ENCODE measurements at places on chromosomes 11 and 22. TPM values are rescaled to one million over a fixed set of nuclear protein-coding genes. Genes with fewer than 3 reads are reported as not detected.
A peak's percentile ranks its signal among the peaks of the same experiment; 100 is the strongest.

OOSP3 gene
- not detected for total RNA-seq

TMEM191C gene
- total RNA-seq, result not detected

TBX10 gene
- not detected for total RNA-seq

SEPTIN3 gene
- not detected for total RNA-seq

MAPK8IP2 gene
- 0.16 TPM for total RNA-seq

HIC2 gene
- 3.2 TPM for total RNA-seq

C11orf87 gene
- not detected for total RNA-seq

TPBGL gene
- total RNA-seq, result not detected

SCGB1D2 gene
- total RNA-seq, result 3.4 TPM

SPDYC gene
- not detected for total RNA-seq

CRYBB3 gene
- total RNA-seq, result not detected

HBE1 gene
- not detected for total RNA-seq

SEZ6L gene
- total RNA-seq, result not detected

GRCh38 chr22:40443732-40444131 lies 73.3 kb downstream of the SGSM3 start:
- DNase-seq, result peak; percentile 65

DNA sequence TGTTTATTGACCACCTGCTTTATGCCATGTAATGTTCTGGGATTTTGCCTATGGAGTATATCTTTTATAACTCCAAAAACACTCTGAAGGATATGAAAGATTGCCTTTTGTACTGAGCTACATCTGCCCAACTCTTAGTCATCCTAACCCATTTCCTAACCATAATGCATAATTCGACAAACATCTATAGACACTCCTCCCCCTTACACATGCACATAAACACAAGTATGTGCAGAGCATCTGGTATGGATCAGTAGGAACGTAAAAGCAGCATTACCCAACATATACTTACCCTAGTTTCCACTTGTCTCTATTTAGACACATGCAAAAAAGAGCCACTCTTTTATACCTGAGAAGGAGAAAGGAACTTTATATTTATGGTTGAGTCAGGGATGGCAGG lies 272.8 kb downstream of the FAM76B start:
- no peak for DNase-seq

DNA sequence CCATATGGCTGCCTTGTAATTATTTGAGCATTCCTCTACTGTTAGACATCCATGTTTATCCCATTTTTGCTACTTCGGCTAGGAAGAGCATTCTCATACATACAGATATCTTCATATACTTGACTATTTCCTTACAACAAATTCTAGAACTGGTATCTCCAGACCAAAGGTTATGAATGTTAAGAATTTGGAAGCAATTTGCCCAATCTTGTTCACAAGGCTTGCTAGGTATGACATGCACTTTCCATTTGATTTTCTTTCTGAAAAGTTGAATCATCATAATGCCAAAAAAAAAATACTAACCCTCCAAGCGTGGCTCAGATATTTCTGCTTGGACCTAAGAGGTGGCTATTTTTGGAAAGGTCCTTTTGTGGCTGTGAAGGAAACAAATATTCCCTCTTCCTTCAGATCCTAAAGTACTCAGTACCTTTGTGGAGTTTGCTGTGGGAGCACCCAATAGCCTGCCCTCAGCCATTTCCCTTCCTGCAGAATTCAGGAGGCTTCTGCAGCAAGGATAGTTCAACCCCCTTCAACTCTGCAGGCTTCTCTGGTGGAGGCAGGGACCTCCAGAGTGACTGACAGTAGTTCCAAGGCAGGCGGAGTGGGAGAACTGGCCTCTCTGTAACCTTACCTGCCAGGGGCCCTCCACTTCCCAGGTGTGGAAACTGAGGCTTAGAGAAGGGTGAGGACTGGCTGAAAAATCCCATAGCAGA lies 22.0 kb upstream of the CPT1A start:
- no peak for DNase-seq

DNA sequence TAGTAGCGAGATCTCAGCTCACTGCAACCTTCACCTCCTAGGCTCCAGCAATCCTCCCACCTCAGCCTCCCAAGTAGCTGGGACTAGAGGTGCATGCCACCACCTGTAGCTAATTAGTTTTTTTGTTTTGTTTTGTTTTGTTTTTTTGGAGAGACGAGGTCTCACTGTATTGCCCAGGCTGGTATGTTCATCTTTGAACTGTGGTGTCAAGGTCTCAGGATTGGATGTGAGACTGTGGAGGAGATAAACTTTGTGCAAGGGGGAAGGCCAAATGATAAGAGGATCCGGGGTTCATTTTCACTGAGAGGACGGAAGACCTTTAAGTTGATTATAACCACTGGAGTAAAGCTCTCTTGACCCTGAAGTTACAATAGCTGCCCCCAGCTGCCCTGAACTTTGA lies 8.9 kb downstream of the SEC14L2 start:
- no peak for DNase-seq

DNA sequence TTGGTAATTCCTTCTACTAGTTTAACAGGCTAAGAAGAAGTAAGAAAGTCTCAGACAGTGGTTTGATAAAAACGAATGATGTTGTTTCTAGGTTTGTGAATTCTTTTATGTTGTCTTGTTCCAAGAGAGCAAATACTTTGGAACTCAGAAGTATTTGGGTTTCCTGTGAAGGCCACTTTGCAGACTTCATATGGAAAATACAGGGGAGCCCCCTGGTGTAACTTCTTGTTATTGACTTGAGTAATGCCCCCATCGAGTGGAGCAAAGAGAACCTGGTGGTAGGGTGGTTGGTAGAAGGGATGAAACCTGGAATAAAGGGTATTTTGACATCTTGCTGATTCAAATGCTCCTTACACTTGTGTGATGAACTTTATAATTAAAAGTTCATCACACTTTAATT lies 40.0 kb upstream of the PTH start:
- no peak for DNase-seq

GRCh38 chr22:49962751-49963646 lies 2.4 kb downstream of the PIM3 start:
- peak; percentile 74 for DNase-seq

- DNase-seq, result no peak
Measured at GRCh38 chr22:43342347-43343261, 568 bp downstream of the SCUBE1 start.

DNA sequence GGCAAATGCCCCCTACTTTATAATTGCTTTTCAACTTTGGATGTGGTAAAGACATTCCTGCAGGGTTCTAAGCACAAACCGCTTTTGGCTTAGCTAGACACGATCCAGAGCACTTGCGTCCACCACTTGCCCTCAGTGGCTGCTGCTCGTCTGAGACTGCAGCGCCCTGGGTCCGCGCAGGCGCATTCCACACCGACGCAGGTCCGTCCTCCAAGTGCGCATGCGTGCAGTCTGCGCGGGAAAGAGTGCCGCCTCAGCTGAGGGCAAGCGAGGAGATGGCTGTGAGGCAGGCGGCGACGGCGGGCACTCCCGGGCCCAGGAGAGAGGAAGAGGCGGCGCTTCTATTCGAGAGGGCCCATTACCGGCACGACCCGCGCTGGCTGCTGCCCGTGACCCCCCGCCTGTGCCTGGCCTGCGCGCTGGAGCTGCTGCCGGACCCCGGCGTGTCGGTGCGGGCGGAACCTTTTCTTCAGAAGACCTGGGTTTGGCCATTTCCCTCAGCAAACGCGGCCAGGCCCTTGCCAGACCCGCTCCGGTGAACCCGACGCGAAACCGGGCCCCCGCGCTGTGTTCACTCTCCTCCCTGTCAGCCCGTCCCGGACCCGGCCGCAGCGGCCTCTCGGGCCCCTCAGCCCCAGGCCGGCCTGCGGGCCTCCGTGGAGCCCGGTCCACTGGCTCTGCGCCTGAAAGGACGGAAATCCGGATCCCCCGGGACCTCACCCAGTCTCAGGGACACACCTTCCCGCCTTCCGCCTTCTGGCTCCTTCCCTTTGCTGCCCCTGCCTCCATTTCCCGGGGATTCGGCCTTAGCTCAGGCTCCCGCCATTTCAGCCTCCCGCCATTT lies at the start of gene MEI1:
Gene MEI1 (plus strand): TSS at position 240 of the 844 bp plus-strand sequence. CDS start 36 bp downstream, at position 276.
- DNase-seq, result peak; percentile 88

- no peak for DNase-seq
Measured at GRCh38 chr11:44718612-44719390, 8.0 kb upstream of the TSPAN18 start.

DNA sequence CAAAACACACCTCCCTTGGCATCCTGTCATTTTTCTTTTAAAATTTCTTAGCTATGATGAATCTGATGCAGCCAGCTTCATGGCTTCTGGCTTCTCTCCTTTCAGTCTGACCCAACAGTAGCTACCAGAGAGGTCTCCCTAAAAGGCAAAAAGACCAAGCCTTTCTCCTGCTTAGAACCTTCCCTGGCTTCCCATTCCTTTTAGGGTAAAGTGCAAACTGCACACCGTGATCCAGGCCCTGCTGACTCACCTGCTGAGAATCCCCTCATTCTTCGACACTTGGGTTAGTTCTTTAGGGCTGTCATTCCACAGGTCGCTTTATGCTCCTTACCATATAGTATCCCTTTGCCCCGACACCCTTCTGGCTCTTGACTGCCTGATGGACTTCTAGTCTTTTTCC lies 362.4 kb downstream of the MIAT start:
- no peak for DNase-seq

DNA sequence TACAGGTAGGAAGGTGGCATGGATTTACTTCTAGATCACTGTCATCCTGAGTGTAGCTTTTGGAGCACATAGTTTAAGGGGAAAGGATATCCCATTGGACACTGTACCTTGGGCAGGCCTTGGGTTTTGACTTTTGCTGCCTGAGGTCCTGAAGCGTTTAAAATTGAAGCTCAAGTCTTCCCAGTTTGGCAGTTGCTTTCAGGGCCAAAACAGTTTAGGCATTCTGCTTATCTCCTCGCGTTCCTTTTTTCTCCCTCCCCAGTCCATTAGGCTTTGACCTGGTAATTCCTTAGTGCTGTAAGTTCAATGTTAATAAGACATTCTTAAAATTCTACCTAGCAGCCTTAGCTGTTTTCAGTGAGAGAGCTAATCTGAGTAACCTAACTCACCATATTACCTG lies 35.7 kb downstream of the CSTF3 start:
- no peak for DNase-seq

- no peak for DNase-seq
Measured at GRCh38 chr11:3831378-3832239, 9.2 kb downstream of the RHOG start.

GRCh38 chr11:29227811-29228210 lies 789.0 kb downstream of the KCNA4 start:
- DNase-seq, result no peak

GRCh38 chr11:116691771-116692177 lies 81.0 kb downstream of the BUD13 start:
- DNase-seq, result no peak

GRCh38 chr11:108468478-108468864 lies 1.1 kb upstream of the C11orf65 start:
- DNase-seq, result no peak

DNA sequence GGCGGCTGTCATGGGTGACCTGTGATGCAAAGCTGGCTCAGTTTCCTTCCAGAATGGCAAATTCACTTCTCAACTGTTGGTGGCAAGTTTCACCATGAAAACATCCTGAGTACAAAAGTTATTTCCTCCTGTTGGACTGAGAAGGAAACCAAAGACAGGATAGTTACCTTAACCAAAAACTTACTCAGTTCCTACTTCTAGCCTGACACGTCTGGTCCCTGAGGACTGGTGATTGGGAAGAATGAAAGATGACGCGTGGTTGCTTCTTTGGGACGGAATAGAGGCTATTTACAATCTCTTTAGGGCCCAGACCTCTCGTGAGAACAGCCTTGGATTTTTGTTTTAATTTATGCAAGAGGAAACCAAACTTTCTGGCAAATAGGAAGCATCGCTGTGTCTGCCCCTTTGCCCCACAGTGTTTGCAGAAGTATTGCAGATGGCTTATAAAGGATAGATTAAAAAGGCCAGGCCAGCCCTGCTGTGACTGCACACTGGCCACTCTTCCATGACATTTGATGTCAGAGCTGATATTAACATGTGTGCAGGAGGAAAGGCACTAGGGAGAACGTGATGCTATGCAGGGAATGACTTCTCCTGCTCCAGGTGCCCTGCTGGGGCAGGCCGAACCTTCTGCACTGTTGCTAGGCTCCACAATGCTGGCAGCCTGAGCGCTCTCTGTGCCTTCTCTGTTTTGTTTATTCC lies 7.6 kb downstream of the VPS26B start:
- no peak for DNase-seq

GRCh38 chr11:662689-663274 lies 25.7 kb downstream of the DRD4 start:
- peak; percentile 81 for DNase-seq

DNA sequence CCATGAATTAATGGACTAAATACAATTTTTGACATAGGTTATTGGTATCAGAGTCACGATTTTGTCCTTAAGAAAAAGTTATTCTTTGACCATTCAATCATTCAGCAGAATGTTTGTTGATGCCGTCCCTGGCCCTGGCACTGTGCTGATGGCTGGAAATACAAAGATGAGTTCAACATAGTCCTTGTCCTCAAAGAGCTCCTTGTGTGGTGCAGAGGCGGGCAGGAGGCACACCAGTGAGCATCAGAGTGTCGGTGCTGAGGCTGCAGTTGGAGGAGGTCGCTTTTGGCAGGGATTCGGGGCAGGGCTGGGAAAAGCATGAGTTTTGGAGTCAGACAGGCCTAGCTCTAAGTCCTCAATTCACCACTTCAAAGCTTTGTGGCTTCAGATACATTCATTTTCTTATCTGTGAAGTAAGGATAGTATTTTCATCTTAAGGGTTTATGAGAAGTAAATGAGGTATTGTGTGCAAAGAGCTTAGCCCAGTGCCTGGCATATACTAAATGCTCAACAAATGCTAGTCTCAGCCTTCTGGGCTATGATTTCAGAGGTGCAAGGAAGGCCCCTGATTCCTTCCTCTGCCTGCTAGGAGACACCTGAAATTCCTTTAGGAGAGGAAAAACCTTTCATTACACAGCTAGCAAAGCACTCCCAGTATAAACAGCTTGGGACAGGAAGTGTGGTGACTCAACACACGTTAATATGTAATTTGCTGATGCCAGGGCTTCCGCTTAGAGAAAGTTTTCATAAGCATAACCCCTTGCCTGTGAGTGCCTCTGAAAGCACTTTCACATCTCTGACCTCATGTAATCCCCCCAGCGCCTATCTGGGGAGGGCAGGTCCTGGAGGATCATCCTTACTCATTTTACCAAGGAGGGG lies 113.8 kb downstream of the NECTIN1 start:
- no peak for DNase-seq

DNA sequence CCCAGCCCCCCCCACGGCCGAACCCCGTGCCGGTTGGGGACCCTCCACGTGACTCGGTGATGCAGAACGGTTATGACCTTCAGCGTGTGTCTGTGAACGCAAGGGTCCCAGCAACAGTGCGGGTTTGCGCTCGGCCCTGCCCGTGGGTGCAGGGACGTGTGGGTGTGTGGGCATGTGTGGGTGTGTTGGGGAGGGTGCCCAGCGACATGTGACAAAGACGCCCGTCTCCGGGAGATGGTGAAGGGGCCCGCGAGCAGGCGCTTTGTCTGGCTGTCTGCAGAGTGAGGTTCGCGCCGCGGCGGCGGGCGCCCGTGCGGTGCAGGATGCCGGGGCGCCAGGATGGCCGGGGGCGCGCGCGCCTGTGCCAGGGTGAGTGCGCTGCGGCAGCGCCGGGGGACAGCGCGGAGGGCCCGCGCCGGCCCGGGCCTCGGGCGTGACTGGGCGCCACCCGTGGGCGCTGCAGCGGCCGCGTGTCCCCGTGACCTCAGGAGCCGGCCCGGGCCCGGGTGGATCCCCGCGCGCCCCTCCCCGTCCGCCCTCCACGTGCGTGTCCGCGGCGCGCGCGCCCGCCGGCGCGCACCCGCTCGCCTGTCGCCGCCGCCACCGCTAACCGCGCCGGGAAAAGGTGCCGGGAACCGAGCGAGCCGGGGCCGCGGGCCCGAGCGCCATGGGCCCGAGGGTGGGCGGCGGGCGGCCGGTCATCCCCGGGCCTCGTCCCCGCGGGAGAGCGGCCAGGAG lies at the start of gene LRFN4:
Gene LRFN4 (plus strand): TSS at position 569 of the 738 bp plus-strand sequence. CDS start 681 bp downstream, outside the sequence.
- DNase-seq, result no peak
